ENCODE measurements at places on chromosomes 2 and 18.

- DNase-seq, result no peak
Observed at GRCh38 chr2:211564441-211564840, 974.2 kb downstream of the ERBB4 start.

DNA sequence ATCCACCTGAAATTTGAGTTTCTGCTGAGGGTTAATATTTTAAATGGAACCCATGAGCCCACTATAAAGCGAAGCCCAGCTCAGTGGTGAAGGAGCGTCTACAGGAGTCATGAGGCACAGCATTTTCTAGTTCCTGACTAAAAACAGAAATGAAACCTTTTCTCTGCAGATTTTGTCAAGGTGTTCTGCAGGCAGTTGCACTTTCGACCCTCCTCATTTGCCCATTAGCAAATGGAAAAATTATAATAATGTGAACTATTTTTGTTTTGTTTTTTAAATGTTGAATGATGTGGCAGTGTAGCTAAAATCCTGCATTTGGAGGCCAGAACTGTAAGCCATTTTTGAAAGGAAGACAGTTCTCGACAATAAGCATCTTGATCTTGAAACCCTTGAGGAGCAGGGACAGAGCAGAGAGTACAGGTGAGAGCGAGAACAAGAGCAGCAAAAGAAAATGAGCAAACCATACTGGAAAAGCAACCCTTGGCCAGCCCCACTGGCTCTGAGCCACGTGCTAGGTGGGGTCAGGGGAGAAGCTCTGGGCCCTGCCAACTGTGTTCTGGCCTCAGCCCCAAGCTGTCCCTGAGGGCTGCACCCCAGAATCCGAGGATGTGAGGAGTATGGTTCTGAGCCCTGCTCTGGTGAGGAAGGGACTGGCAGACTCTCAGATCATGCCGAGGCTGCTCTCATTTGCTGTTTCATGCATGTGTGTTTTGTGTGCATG is 26.4 kb upstream of the COPS8 start:
- no peak for DNase-seq

DNA sequence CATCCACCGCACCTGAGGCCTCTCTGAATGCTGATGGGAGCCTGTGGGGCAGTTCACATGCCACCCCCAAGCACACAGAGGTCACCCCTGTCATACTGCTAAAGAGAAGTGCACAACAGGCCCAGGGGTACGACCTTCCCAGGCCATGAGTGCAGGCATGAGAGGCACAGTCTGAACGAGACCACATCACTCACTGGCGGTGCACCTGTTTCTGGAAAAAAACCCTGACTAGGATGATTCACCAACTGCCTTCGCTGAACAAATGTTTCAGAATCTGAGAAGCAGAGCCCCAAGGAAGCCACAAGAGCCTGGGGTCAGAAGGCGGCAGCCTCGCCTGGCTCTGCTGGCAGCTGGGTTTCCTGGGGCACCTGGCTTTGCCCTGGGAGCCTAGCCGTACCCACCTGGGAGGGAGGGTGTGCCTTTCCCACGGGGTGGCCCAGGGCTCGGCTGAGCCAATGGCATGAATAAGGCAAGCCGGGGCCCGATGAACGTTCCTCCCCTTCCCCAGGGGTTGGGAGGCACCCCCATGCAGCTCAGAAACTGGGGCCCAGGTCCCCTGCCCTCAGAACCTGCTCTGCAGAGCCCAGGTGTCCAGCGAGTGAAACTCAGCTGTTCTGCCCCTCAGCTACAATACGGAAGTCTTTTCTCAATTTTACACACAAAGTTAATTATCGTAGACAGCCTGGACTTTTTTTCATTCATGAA is 73.8 kb downstream of the HDAC4 start:
- peak; percentile 73 for DNase-seq

DNA sequence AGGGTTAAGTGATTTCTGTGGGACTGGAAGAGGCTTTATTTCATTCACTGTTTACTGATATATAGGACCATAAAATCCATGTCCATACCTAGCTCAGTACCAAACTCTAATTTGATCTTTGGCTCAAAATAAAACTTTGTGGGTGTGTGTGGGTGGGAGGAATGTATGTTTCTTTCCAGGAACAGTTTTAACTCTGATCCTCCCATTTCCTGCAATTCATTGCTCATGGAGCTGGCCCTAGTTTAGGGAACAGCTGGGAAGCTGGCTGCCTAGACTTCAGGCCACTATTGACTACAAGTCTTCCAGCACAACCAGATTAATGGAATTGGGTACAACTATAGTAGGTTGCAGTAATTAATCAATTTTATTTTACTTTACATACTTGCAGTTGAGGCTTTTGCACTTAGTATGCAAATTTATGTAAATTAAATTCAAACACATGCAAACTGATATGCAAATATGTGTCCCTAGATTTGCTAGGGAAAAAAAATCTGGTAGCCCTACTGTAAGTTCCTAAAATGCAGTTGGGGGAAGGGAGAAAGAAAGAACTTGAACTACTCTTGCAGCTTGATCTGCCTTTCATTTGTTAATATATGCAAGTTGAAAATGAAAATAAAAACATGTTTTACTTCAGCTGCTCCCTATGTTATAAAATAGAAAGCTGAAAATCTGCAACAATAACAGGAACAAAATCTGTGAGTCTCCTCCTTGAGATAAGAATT is 1070.3 kb upstream of the CELF4 start:
- no peak for DNase-seq

GRCh38 chr2:149160701-149161217 is 122.3 kb downstream of the LYPD6B start:
- DNase-seq, result peak; percentile 6

GRCh38 chr2:97714950-97715652 is 1.7 kb downstream of the ZAP70 start:
- no peak for DNase-seq

GRCh38 chr2:181851726-181852125 is 39.8 kb upstream of the ITPRID2 start:
- DNase-seq, result no peak

- DNase-seq, result no peak
Observed at GRCh38 chr2:212912445-212913103, 238.8 kb downstream of the IKZF2 start.

Data from activated CD4-positive, alpha-beta T cell treated with anti-CD3 and anti-CD28 coated beads for 4 hours (primary cell).